ENCODE measurements at places on chromosomes 11 and 22. TPM values are rescaled to one million over a fixed set of nuclear protein-coding genes. Genes with fewer than 3 reads are reported as not detected.

The GNAZ gene
- 0.89 TPM for total RNA-seq

DNA sequence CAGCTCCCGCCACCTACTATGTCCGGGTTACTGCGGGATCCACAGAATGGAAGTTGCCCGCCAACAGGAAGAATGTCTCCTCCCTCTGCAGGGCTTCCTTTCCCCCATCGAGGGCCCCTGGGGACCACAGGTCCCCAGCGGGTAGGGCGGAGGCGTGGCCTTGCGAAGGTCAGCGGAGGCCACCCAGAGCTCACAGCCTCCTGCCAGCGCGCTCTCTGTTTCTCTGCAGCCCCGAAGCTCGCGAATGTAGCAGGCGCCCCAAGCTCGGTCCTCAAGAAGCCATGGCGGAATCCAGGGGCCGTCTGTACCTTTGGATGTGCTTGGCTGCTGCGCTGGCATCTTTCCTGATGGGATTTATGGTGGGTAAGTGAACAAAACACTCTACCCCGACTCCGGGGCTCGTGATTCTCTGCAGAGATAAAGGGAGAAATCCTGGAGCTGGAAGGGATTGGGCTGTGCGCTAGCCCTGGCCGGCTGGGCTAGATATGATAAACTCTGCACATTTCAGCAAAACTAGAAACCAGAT is at the start of gene NAALAD2:
TSS of gene NAALAD2 (plus strand) at position 186 of the 526 bp plus-strand sequence. CDS start at position 282, 96 bp downstream.
- no peak for DNase-seq
- H3K4me3 ChIP-seq, result peak within 1 kb of the TSS; percentile 69
- no peaks in the 10 kb centered on the region for H3K36me3 ChIP-seq
- peaks cover 58% of the 10 kb centered on the region for H3K27me3 ChIP-seq
- H3K27ac ChIP-seq, result no peak within 1 kb of the TSS
- H3K4me1 ChIP-seq, result no peaks in the 10 kb centered on the region

DNA sequence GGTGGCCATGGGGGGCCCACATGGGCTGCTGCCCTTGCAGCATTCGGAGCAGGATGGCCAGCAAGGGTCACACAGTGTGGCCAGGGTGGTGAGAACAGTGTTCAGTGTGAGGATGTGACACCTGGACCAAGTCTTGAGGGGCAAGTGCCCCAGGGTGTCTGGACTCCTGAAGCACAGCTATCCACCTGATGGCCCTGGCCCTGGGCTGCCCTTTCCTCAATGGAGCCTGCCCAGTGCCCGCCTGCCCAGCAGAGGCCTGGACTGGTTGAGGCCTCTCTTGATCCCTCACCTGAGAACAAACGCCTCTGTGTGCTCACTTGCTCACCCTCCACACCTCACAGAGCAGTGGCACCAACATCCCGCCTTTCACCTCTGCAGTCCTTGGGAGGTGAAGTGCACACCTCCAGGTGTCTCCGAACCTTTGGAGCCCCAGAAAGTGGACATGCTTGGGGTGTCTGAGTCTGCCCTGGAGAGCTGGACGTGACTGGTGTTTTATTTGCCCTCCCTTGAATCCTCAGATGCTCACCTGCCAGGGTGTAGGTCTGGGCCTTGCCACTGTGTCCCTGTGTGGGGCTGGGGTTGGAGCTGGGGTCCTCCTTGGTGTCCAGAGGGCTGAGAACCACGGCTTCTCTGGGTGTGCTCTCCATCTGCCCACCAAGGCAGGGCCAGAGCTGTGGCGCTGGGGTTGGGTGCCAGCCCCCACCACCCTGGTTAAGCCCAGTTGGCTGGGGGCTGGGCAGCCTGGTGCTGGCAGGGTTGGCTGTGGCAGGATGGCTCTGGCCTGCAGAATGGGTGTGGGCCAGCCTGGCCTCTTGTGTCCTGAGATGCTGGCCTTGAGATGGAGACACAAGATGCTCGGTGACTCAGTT is 3.8 kb upstream of the MUC2 start:
- H3K36me3 ChIP-seq, result no peaks in the 10 kb centered on the region
- peaks cover 17% of the 10 kb centered on the region for H3K27me3 ChIP-seq
- no peaks in the 10 kb centered on the region for H3K4me1 ChIP-seq
- H3K27ac ChIP-seq, result no peak overlapping the region
- no peak for DNase-seq

DNA sequence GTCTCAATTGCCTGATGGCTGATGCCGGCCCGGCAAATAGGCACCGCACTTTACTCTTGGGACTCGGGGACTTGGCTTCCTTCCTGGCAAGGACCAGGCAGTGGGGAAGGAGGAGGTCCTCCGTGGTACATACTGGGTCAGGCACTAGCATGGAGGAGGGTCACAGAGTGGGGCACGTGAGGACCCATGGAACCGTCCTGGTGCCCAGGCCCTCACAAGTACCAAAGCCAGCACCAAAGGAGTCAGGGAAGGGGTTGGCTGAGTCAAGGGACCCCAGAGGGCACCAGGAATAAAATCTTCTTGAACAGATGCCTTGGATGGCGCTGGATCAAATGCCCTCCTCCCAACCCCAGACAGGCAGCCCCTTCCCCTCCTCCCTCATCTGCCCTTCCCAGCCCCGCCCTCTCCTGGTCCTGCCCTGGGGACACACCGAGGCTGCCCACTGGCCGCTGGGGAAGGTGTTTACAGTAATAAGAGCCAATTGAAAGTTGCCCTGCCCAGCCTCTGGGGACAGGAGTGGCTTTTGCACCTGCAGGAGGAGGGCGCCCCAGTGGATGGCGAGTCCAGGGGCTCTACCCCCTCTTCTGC is 5.6 kb upstream of the CARNS1 start:
- peak overlapping the region; percentile 96 for H3K4me3 ChIP-seq
- H3K27ac ChIP-seq, result peak overlapping the region; percentile 92
- H3K27me3 ChIP-seq, result no peaks in the 10 kb centered on the region
- H3K36me3 ChIP-seq, result no peaks in the 10 kb centered on the region

All from activated T-cell treated with anti-CD3 and anti-CD28 coated beads, Interleukin-2, amount 50 U/mL, for 72 hours (primary cell).